Left renal cortex interstitium (tissue), 4 donors: ENCODE measurements at places on chromosomes 7 and 10.

- DNase-seq = no peak
Observed at GRCh38 chr10:124667425-124668345, 76.5 kb downstream of the FAM53B start.

DNA sequence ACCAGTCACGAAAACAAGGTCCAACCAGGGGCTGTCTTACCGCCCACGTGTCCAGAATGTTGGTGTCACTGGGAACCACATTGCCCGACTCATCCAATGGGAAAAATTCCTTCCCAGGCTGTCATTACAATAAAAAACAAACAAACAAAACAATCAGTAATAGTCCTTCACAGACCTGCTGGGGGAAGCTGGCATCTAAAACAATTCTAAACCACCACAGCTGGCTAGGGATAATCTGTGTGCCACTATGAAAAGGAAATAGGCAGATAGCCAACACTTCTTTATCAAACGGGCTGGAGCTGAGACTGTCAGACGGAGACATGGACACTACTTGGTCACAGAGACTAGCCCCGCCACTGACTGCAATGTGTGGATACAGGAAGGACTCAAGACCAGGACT lies 9.2 kb downstream of the AKR1B1 start:
- DNase-seq = no peak

DNA sequence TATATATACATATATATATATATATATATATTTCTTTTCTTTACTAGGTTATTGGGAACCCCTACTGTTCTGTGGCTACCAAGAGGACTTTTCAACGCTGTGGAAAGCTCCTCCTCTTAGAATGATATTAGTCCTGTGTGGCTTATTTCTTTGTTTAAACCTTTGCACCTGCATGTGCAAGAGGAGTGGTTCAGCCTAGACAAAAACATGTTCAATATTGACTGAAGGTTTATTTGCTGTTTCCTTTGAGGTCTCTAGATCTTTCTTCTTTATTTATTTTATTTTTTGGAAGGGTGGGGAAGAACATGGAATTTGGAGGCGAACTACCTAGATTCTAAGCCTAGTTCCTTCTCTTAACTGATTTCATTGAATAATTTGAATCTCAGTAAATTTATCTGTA lies 118.1 kb downstream of the GNAT3 start:
- no peak for DNase-seq

- no peak for DNase-seq
Observed at GRCh38 chr10:44195112-44196007, 189.5 kb downstream of the CXCL12 start.

DNA sequence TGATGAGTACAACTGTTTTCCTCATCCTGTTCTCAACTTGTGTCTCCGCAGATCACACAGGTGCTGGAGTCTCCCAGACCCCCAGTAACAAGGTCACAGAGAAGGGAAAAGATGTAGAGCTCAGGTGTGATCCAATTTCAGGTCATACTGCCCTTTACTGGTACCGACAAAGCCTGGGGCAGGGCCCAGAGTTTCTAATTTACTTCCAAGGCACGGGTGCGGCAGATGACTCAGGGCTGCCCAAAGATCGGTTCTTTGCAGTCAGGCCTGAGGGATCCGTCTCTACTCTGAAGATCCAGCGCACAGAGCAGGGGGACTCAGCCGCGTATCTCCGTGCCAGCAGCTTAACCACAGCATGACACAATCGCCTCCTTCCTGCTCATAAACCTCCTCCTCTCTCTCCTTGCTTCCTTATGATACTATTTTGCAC lies 126.7 kb upstream of the PRSS58 start:
- DNase-seq = no peak

GRCh38 chr7:36045830-36046341 lies 107.2 kb upstream of the EEPD1 start:
- DNase-seq = no peak

- no peak for DNase-seq
Observed at GRCh38 chr10:129968853-129969183, 4.7 kb upstream of the EBF3 start.

DNA sequence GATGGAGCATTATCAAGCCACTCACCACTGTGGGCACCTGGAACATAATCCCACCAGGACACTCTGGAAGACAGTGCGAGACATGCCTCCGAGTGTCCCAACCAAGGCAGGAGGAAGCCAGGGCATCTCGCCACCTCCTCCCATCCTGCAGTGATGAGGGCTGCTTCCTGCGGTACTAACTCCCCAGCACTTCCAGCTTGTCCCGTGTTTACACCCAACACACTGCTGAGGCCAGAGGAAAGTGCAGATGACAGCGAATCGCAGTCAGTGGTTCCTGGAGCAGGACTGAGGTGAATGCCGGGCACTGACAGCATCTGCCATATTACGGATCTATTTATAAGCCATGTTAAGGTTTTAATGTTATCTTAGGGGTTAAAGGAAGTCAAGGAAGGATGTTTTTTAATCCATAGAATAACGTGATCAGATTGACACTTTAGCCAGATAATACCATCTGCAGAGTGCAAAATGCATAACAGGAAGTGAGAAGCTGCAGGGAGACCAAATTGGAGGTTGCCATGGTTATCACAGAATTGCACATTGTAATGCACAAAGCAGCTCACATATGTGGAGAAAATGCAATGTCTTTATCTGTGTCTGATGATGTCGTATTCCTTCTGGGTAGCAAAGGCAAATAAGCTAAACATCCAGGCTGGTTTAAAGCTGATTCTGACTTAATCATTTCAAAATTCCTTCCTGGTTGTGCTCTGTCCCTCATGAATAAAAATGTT lies 314.1 kb upstream of the C7orf33 start:
- no peak for DNase-seq

DNA sequence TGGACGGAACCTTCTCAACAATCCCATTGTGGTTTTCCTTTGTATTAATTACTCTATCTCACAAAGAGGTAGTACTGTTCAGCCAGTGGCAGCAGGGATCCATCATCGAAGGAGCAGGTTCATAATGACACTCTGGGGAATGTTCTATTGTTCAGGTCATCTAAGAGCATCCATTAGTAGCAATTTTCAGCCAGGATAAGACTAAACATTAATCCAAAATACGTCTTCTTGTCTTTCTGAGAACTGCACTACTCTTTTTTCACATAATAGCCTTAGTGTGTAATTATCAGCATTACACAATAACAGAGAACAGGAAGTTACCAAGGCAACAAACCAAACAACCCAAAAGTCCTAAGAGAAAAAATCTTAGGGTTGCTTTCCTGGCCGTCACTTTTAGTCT lies 259.5 kb upstream of the VWC2 start:
- no peak for DNase-seq

GRCh38 chr7:303884-304573 lies 14.1 kb downstream of the FOXL3 start:
- DNase-seq = no peak

GRCh38 chr7:151448261-151449252 lies 8.6 kb upstream of the CRYGN start:
- DNase-seq = no peak
